Kidney epithelial cell (primary cell): ENCODE measurements at places on chromosomes 1 and 21. TPM values are rescaled to one million over a fixed set of nuclear protein-coding genes. Genes with fewer than 3 reads are reported as not detected.

- no peak for DNase-seq
Measured at GRCh38 chr1:28108001-28108400, 19.6 kb upstream of the EYA3 start.

NFASC gene
- total RNA-seq, result 1.2 and 1.6 TPM in 2 replicates

MIXL1 gene
- 0.41 and 0.67 TPM in 2 replicates for total RNA-seq

GRCh38 chr1:25566730-25567341 lies 23.4 kb downstream of the LDLRAP1 start:
- no peak for DNase-seq
